Placental pericyte (primary cell): ENCODE measurements at places on chromosomes 3 and 15. TPM values are rescaled to one million over a fixed set of nuclear protein-coding genes. Genes with fewer than 3 reads are reported as not detected.

Gene ABI3BP
- 1.4 and 5.9 TPM in 2 replicates for total RNA-seq

Gene VEPH1
- 30.6 and 131 TPM in 2 replicates for total RNA-seq

Gene ANKRD63
- total RNA-seq = not detected in 2 replicates

Gene STAB1
- total RNA-seq = under 0.01 and 0.57 TPM in 2 replicates

Gene SAXO2
- 0.88 and 1.3 TPM in 2 replicates for total RNA-seq

Gene EPHB1
- total RNA-seq = 0.88 and 1.0 TPM in 2 replicates

Gene RCCD1
- total RNA-seq = 5.9 and 16.0 TPM in 2 replicates
